ENCODE measurements at places on chromosomes 1 and 21.

DNA sequence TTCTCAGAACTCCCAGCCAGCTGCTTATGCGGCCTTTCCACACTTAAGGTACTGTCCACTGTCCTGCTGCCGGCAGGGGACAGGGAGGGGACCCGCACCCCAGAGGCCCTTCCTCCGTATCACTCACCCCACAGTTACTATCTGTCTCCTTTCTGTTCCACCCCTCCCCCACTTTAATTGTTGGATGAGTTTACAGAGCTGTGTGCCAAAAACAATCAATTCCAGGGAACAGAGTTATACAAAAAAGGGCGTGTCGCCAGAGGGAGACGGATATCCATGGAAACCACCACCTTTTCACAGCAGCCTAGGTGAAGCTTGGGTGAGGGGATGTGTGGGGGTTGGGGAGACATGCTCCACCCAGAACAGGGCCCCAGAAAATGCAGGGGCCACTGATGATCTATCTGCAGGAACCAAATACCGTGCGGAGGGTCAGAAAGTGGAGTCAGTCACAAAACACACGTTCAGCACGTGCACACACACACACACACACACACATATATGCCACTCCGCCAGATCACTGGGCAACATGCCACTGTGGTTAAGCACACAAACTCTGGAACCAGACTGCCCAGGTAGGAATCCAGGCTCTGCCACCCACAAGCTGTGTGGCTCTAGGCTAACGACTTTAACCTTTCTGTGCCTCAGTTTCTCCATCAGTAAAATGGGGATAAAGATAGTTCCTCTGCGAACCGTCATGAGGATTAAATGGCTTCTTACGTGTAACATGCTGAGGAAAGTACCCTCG lies 30.5 kb downstream of the CASZ1 start:
- DNase-seq: peak; percentile 67

GRCh38 chr21:35211782-35212181 lies 162.7 kb upstream of the RUNX1 start:
- no peak for DNase-seq

GRCh38 chr1:36562181-36562685 lies 79.5 kb upstream of the CSF3R start:
- DNase-seq: no peak

DNA sequence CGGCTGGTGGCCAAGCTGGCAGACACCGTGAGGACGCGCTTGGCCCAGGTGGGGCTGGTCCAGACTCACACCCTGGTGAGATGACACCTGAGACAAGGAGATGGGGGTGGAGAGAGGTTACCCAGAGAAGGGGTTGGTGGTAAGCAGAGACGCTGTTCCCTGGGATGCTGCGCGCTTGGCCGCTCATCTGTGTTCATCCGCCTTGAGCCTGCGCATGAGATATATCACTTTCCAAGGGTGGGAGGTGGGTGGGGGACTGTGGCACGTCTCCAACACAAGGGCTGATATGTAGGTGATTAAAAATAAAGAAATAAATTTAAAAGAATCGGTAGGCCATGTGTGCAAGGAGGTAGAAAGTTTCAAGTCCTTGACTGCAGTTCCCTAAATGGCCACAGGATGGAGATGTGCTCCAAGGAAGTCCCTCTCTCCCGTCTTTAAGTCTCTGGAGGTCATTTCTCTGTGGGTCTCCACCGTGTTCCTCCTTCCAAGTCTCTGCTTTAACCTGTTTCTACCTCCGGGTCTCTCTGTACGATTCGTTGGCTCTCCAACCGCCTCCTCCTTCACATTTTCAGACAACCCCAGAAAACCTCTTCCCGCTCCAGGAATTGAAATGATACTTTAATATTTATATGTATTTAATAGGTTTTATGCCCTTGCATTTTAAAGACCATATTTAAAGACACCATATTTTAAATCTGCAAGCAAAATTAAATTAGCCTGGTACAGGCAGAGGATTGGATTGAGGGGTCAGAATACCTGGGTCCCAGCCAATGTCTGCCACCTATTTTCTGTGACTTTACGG lies 4.5 kb downstream of the TTC24 start:
- peak; percentile 95 for DNase-seq

GRCh38 chr1:5576673-5577065 lies 415.6 kb downstream of the NPHP4 start:
- DNase-seq: no peak

DNA sequence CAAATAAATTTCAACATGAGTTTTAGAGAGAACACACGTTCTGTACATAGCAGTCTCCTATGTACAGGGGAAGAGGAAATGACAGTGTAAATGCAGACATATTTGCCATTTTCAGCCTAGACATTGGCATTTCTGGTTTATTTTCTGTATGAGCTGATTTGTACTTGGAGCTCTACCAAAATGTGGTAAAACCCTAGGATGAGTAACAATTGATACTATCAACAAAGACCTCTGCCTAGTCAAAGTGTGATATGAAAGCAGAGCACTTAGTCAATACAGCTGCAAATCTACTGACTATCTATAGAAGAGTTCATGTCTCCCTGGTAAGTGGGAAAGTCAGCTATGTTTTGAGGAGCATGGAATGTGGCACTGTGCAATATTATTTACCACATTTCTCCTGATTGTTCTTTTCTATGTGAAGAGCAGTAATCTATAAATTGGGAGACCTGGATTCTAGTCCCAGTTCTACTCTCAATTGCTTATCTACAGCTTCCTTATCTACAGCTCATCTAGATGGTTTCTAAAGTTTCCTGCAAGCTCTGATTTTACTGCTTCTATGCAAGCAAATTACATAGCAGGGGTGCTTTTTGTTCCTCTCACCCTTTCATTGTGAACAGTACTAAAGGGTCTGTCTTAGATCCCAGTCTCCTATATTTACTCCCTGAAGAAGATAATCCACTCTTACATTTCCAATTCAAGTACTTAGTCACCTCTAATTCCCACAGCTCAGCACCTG lies 334.2 kb downstream of the NTNG1 start:
- peak; percentile 21 for DNase-seq

DNA sequence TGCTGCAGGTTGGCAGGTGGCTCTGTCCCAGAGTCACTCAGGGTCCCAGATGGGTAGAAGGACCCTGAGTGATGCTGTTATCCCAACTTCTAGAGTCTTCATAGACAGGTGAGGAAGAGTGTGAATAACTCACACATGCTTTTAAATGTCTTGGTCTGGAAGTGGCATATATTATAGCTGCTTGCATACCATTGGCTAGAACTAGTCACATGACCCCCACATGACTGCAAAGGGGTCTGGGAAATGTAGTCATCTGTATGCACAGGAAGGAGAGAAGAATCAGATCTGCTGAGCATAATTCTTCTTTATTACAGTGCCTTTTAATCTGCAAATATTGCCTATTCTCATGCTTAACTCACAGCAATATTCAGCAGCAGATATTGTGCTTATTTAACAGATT lies 28.2 kb upstream of the KLHDC7A start:
- no peak for DNase-seq

- DNase-seq: no peak
Observed at GRCh38 chr1:199875856-199876255, 151.7 kb upstream of the NR5A2 start.

DNA sequence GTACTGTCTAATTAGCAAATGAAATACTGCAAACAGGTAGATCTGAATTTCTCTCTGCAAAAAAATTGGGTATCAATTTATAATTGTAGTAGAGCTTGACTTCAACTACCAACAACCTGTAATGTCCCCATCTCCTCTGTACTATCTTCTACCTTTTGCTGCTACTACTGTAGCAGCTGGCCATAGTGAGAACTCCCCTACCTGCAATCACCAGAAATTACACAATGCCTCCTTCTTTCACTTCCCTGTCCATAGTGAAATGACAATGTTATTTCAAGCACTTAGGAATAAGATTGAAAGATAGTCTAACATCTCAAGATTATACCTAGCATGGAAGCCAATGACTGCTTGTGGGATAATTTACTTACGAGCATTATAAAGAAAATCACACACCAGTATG lies 100.4 kb downstream of the ACBD6 start:
- no peak for DNase-seq

DNA sequence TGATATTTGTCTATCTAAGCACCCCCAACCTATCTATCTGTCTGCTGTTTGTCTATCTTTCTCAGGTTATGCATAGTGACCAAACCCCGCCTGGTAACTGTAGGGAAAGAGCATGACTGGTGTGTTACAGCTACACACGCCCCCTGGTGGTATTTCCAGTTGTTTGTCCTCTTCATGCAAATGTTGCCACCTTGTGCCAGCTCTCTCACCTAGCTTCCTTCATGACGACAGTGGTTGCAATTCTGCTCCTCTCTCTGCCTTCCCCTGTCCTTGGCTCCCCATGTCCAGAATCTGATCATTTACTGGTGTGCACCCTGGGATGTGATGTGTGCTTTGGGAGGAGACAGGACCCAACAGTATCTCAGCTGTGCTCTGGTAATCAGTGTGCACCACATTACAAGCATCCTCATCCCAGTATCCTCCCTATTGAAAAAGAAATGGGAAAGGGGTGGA lies 8.1 kb upstream of the INKA2 start:
- peak; percentile 85 for DNase-seq

DNA sequence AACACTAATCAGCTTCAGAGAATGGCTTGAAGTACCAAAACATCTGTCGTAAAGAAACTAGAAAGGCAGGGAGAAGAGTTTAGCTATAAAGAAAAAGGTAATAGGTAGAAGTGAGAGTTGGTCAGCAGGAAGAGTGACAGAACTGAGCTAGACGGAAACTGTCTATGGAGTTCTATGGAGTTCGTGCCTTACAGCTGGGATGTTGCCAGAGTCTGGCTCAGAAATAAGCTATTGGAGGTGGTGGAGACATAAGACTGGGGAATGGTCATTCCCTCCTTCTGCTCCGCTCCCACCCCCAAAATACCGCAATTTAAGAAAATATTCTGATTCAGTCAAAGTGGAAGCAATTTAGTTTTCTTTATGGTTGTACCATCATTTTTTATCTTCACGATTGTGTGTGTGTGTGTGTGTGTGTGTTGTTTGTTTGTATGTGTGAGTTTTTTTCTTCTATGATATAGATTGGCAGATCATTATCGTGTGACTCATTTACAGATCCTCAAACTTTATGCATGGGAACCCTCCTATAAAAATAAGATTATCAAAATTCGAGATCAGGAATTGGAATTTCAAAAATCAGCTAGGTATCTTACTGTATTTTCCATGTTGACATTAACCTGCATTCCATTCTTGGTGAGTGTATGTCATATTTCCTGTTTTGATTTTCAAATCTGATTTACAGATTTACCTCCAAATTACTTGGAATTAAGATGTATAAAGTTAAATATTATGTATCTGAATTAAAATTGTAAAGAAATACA lies 79.0 kb downstream of the HSPA13 start:
- peak; percentile 43 for DNase-seq

DNA sequence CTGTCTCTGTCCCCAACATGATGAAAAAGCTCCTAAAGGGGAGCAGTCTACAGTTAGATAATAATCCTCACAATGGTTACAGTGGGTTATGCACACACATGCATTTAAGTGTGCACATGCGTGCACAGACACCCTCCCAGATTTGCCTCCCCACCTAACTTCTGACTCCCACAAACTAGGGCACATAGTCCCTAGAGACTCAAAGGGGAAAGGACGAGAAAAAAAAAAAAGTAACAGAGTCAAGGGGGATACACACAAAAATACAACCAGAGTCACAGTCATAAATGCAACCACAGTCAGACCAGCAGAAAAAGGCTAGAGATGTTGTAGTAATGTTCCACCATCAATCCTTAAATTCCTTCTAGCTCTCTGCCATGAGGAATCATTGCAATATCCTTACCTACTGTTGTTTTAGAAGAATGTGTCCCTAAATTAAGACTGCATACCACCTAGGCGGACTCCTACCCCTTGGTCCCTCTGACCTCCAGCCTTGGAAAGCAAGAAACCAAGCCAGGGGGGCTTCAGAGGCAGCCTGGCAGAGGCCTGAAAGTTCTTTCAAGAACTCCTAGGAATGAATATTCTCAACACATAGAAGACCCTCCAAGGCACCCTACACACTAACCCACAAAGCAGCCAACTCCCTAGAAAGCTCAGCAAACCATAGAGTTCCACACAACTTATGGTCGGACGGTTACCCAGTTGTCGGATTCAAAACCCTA lies 1.3 kb downstream of the CRTC2 start:
- no peak for DNase-seq

All from PC-3 (cell line).